ENCODE measurements at places on chromosomes 3 and 15.

- DNase-seq = no peak
Measured at GRCh38 chr3:66991459-66991858, 6.6 kb upstream of the KBTBD8 start.

- DNase-seq = no peak
Measured at GRCh38 chr3:95705786-95706418, 1108.5 kb upstream of the EPHA6 start.

GRCh38 chr3:47867451-47868044 lies 64.6 kb downstream of the DHX30 start:
- no peak for DNase-seq

- DNase-seq = no peak
Measured at GRCh38 chr15:48501208-48501607, 144.3 kb downstream of the FBN1 start.

GRCh38 chr3:21944251-21944650 lies 193.2 kb upstream of the ZNF385D start:
- no peak for DNase-seq

GRCh38 chr15:41828807-41829141 lies 882 bp downstream of the JMJD7 start:
- DNase-seq = no peak

DNA sequence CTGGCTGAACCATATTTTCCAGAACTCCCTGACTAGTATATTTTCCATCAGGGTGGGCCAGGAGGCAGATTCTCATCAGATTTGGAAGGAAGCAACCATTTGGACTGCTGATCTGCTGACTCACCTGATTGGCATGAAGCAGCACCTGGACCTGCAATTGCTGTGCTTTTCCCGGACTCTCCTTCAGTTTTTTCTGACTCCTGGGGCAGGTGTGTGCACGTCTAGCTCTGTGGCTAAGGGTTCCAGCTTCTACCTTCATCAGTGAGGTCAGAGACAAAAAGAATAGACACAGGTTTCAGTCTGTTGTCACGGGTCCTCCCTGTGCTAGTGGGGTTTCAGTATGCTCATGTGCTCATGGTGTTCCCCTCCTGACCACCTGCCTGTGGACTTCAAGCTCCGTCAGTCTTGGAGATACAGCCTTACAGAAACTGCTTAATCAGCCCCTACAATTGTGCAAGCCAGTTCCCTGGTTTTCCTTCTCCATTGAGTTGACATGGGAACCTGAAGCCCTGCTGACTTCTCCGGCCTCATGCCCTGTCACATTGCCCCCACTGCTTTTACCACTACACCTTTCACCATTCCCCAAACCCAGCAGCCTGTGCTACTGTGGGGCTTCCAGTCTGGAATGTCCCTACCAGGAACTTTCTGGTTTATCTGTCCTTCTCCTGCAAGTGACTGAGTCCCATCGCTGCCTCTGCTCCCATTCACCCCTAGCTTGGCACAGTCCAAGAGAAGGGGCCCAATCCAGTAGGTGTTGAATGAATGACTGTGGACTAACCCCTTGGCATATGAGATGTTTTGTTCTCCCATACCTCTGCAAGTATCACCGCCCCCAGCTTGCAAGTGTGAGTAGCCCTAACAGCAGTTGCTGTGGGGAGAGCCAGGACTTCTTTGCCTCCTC lies 31.7 kb downstream of the HMCES start:
- no peak for DNase-seq

DNA sequence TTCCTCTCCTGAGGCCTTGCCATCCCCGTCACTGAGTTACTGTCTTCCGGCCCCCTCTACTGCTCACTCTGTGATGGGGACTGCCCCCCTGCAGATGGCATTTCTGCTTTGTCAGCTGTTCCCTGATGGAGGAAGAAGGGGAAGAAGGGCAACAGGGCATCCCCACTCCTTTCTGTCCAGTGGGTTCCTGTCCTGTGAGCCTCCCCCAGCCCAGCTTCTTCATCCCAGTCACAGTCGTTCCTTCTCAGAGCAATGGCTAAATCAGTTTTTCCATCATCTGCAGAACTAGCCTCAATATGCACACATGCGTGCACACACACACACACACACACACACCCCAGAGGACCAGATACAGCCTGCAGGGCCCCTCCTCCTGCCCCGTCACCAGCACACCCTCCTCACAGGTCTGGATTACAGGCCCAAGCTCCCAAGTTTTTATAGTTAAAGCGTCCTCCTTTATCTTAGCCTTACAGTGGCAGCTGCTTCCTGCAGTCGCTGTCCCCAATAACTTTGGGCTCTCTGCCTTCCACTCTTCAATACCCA lies 21.4 kb downstream of the ALDH1L1 start:
- no peak for DNase-seq

GRCh38 chr3:81466201-81466560 lies 295.3 kb downstream of the GBE1 start:
- DNase-seq = no peak

DNA sequence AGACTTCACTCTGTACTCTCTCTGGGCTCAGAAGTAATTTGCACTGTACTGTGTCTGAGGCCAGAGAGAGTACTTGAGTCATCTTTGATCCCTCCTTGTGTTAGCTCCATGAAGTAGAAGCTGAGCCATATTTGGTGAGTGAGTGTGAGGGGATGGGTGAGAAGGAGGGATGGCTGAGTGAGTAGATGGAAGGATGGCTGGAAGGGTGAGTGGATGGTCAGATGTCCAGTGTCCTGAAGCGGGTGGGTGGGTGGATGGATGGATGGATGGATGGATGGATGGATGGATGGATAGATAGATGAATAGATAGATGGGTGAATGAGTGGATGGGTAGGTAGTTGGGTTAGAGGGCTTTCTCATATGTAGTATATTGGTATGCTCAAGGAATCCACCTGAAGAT lies 39.3 kb downstream of the FGD5 start:
- no peak for DNase-seq

DNA sequence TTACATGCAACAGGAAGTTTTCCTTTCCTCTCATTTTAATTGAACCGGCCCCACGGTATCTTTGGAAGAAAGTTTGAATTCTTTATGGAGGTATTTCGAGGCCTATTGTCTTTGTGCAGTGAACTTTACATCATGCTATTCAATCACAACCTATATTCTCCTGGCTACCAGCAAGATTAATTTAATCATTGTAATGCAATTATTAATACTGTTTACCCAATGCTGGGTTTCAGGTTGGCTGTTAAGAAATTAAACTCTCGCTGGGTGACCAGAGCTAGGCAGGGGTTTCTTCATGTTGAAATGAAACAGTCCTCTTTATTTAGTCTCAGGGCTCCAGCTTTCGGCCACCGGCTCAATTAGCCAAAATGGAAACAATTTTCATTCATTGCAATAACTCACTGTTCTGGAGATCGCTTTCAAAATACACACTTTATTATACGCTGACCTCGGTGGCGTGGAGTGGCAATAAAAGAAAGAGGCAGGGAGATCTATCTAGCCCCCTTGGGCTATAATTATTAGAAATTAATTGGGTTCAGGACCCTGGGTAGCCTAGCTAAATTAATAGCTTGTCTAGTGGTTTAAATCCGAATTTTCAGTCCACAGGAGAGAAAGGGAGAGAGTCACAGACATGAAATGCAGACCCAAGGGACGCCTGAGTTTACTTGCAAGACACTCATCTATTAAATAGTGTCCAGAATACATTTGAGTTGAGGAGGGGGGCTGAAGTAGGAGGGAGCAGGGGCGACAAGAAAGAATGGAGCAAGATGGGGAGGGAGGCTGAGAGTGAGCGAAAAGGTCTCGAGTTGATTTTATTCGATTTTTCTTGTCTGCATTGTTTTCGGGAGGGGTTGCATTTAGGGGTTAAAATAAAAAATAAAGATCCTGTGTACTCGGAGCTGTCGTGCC lies 3.9 kb upstream of the MECOM start:
- no peak for DNase-seq

- no peak for DNase-seq
Measured at GRCh38 chr15:39944726-39945125, 10.8 kb downstream of the EIF2AK4 start.
